ENCODE measurements at places on chromosomes 3 and 15.

DNA sequence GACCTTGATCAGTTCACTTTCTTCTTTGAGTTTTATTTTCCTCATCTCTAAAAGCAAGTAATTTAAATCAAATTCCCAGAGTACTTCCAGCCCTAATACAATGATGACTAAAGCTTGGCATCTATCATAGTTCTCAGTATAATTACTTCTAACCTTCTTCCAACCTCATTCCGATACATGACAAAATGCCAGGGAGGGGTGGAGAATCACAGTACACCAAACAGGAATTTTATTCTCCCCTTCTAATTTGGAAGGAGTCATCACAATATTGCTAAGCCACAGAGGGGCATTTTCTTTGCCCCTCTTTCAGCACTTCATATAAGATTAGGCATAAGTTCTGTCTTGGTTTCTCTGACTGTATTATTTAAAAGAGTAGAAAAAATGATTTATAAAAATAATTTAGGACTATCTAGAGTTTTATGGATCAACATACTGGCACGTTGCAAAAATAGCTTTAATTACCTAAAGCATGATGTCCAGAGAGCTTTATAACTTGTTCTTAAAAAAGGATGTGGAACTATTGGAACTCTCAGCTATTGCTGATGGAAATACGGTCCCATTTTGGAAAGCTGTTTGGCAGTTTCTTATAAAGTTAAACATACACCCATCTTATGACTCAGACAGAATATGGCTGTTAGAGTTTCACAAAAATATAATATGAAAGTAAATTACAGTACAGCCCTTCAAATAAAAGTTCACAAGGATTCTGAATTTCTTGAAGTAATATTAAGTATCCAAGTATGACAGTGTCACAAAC is 86.9 kb upstream of the UBE2E2 start:
- no peak for DNase-seq

- DNase-seq, result peak; percentile 43
These were observed 76.5 kb upstream of the ARHGEF26 start for GRCh38 chr3:154044671-154045070.

- DNase-seq, result no peak
These were observed 45.8 kb downstream of the SLC25A26 start for GRCh38 chr3:66266551-66266950.

DNA sequence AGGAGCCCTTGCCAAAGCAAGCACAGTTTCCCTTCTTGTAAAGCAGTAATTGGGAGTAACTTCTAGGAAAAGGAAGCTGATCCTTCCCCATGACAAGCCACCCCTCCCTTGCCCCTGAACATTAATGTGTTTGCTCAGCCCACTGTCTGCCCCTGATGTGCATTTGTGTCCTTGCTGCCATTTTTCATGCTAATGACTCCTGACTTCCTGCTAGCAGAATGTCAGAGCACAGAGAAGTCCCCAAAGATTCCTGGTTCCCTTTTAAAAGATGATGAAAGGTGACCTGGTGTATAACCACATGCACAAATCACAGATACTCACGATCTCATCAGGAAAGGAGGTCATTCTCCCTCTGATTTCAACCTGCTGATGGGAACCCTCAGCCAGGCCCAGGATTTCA is 44.2 kb upstream of the WNT5A start:
- DNase-seq, result no peak

- DNase-seq, result no peak
These were observed 191.6 kb downstream of the CPNE4 start for GRCh38 chr3:131843174-131843573.

DNA sequence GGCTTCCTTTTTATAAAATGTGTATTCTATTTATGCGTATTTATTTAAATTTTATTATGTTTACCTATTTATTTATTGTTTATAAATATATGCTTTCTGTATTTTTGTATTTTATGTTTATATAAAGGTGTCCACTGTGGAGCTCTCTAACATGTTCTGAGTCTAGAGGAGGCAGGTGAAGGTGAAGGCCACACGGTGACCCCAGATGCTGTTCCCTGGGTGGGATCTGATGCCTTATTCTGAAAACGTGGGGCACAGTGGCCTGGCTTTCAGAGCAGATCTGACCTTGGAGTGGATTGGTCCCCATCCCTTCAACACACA is 104.7 kb upstream of the SLC7A14 start:
- DNase-seq, result no peak

DNA sequence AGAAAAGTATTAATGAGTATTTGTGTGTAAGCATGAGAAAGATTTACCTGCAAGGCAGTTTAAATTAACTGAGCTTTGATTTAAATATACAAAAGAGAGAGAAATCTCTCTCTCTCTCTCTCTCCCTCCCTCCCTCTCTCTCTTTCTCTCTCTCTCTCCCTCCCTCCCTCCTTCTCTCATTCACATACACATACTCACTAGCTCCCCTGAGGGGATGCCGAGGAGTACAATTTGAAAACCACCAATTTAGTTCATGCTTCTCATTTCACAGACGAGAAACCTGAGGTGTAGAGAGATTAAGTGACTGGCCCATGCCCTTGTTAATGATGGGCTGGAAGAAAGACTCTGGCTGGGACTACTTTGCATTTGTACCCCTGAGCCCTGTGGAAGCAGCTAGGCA is 59.4 kb downstream of the MECOM start:
- DNase-seq, result no peak

- no peak for DNase-seq
These were observed 171.9 kb downstream of the SYNPR start for GRCh38 chr3:63450023-63450422.
